Progenitor cell of endocrine pancreas (in vitro differentiated cells): ENCODE measurements at places on chromosomes 3 and 15. TPM values are rescaled to one million over a fixed set of nuclear protein-coding genes. Genes with fewer than 3 reads are reported as not detected.

Gene MOBP
- not detected in 2 replicates for total RNA-seq

- no peaks in the 10 kb centered on the region for H3K4me1 ChIP-seq
- H3K27me3 ChIP-seq, result no peaks in the 10 kb centered on the region
- H3K27ac ChIP-seq, result no peak overlapping the region
- H3K36me3 ChIP-seq, result peaks cover 3% of the 10 kb centered on the region
- no peak for DNase-seq
- no peak overlapping the region for H3K4me3 ChIP-seq
Measured at GRCh38 chr3:12828751-12829150, 12.6 kb downstream of the RPL32 start.

Gene DPH6
- total RNA-seq, result 11.4 and 23.0 TPM in 2 replicates

Gene ISLR
- not detected in 2 replicates for total RNA-seq

GRCh38 chr3:140023616-140024530, 88.9 kb downstream of the CLSTN2 start:
- H3K4me3 ChIP-seq, result no peak overlapping the region
- H3K27me3 ChIP-seq, result peaks cover 51% of the 10 kb centered on the region

GRCh38 chr3:169629895-169630294, 33.6 kb downstream of the MECOM start:
- H3K36me3 ChIP-seq, result no peaks in the 10 kb centered on the region
- H3K27me3 ChIP-seq, result no peaks in the 10 kb centered on the region
- H3K4me3 ChIP-seq, result no peak overlapping the region
- H3K27ac ChIP-seq, result no peak overlapping the region
- no peak for DNase-seq

- peaks cover 5% of the 10 kb centered on the region for H3K4me1 ChIP-seq
- no peak for DNase-seq
- no peaks in the 10 kb centered on the region for H3K36me3 ChIP-seq
- no peak overlapping the region for H3K27ac ChIP-seq
Measured at GRCh38 chr3:169948559-169949448, 17.8 kb upstream of the SEC62 start.

Gene HOMER2
- total RNA-seq, result 21.0 TPM in 2 replicates

GRCh38 chr15:39108021-39108420, 472.9 kb upstream of the THBS1 start:
- peaks cover 2% of the 10 kb centered on the region for H3K27me3 ChIP-seq
- no peaks in the 10 kb centered on the region for H3K4me1 ChIP-seq
- DNase-seq, result no peak
- H3K4me3 ChIP-seq, result no peak overlapping the region
- no peaks in the 10 kb centered on the region for H3K36me3 ChIP-seq

- peak overlapping the region; percentile 73 for H3K27ac ChIP-seq
- H3K27me3 ChIP-seq, result peaks cover 13% of the 10 kb centered on the region
- H3K4me1 ChIP-seq, result peaks cover 12% of the 10 kb centered on the region
- DNase-seq, result no peak
Measured at GRCh38 chr15:99006146-99006545, 1.4 kb downstream of the PGPEP1L start.

DNA sequence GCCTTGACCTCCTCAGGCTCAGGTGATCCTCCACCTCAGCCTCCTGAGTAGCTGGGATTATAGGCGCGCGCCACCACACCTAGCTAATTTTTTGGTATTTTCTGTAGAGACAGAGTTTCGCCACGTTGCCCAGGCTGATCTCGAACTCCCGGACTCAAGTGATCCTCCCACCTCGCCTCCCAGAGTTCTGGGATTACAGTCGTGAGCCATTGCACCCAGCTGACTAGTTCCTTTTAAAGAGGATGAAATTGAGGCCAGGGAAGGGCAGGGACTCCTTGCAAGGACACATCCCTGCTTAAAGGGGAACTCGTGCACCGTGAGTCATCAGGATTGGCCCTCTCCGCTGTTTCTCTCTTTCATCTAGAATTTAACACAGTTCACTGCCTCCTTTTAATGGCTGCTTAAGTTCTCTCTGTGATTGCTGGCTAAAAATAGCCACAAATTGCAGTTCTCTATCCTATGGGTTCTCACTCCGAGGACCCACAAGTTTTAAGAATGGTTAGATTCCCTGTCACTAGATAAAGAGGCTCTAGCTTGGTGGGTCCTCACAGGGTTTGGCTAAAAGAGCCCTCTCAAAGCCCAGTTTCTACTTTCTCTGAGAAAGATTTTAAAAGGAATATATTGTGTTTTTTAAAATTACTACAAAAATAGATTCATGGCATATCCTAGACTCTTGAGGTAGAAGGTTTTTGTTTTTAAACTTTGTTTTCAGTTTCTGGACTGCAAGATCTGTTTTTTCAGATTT, 1.4 kb downstream of the CRTAP start:
- H3K36me3 ChIP-seq, result no peaks in the 10 kb centered on the region
- DNase-seq, result no peak
- peak overlapping the region; percentile 80 for H3K4me3 ChIP-seq
- H3K27ac ChIP-seq, result no peak overlapping the region

- no peak overlapping the region for H3K4me3 ChIP-seq
- no peak for DNase-seq
- peaks cover 10% of the 10 kb centered on the region for H3K36me3 ChIP-seq
- H3K27ac ChIP-seq, result no peak overlapping the region
- H3K27me3 ChIP-seq, result no peaks in the 10 kb centered on the region
- no peaks in the 10 kb centered on the region for H3K4me1 ChIP-seq
Measured at GRCh38 chr3:8887435-8888300, 75.6 kb downstream of the RAD18 start.

- H3K27ac ChIP-seq, result peak overlapping the region; percentile 15
- H3K36me3 ChIP-seq, result no peaks in the 10 kb centered on the region
- H3K4me1 ChIP-seq, result peaks cover 4% of the 10 kb centered on the region
- H3K4me3 ChIP-seq, result no peak overlapping the region
- DNase-seq, result peak; percentile 41
Measured at GRCh38 chr3:123194552-123194951, 7.2 kb upstream of the SEC22A start.

- no peaks in the 10 kb centered on the region for H3K27me3 ChIP-seq
- peaks cover 6% of the 10 kb centered on the region for H3K36me3 ChIP-seq
- H3K27ac ChIP-seq, result no peak overlapping the region
- no peak overlapping the region for H3K4me3 ChIP-seq
Measured at GRCh38 chr3:78745847-78746246, 1022.0 kb downstream of the ROBO1 start.

Gene KLHL6
- total RNA-seq, result 0.12 TPM in 1 of 2 replicates, not detected in the other

DNA sequence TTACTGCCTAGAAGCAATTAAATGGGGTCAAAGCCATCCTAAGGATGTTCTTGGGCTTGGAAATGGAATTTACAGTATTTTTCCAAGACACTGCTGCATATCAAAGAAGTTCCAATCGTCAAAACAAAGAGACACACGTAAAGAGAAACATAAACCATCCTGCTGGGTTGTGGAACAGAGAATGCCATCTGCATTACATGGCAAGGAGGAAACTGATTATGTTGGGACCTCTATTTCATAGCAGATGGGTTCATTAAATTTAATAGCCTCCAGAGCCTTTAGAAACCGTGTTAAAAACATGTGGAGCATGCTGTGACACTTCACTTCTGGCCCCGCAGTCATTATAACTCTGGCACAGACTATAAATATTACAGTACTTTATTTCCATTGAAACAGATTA, 154.6 kb downstream of the LRTM1 start:
- no peak for DNase-seq
- no peak overlapping the region for H3K4me3 ChIP-seq
- H3K36me3 ChIP-seq, result no peaks in the 10 kb centered on the region

- DNase-seq, result no peak
- H3K36me3 ChIP-seq, result no peaks in the 10 kb centered on the region
- no peak overlapping the region for H3K27ac ChIP-seq
- H3K27me3 ChIP-seq, result no peaks in the 10 kb centered on the region
- no peak overlapping the region for H3K4me3 ChIP-seq
- H3K4me1 ChIP-seq, result peaks cover 16% of the 10 kb centered on the region
Measured at GRCh38 chr15:95887666-95888390, 442.7 kb upstream of the NR2F2 start.

DNA sequence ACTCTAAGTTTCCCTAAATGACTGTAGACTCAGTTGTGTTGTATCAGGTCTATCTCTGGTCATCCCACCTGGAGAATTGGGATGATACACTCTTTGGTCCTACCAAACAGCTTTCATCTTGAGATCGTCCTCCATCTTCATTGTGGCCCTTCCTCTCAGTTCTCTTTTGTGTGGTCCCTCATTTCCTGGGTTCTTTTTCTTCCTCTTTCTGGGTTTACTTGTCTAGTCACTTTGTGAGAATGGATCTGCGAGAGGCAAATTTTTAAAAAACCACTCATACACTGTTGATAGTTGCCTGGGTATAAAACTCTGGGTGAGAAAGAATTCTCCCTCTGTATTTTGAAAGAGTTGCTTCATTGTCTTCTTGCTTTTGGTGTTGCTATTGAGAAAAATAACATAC, 6.0 kb upstream of the AMOTL2 start:
- no peak overlapping the region for H3K4me3 ChIP-seq
- peaks cover 32% of the 10 kb centered on the region for H3K27me3 ChIP-seq
- no peak overlapping the region for H3K27ac ChIP-seq
- H3K36me3 ChIP-seq, result no peaks in the 10 kb centered on the region
- DNase-seq, result no peak

Gene PIERCE2
- 4.7 and 5.8 TPM in 2 replicates for total RNA-seq

Gene PATL2
- 0.73 TPM in 1 of 2 replicates, not detected in the other for total RNA-seq

GRCh38 chr3:58776231-58776630, 109.7 kb upstream of the FAM3D start:
- DNase-seq, result no peak
- no peaks in the 10 kb centered on the region for H3K4me1 ChIP-seq
- no peaks in the 10 kb centered on the region for H3K27me3 ChIP-seq
- H3K27ac ChIP-seq, result no peak overlapping the region
- H3K4me3 ChIP-seq, result no peak overlapping the region
- peaks cover 11% of the 10 kb centered on the region for H3K36me3 ChIP-seq

Gene LRTM1
- total RNA-seq, result not detected in 2 replicates

DNA sequence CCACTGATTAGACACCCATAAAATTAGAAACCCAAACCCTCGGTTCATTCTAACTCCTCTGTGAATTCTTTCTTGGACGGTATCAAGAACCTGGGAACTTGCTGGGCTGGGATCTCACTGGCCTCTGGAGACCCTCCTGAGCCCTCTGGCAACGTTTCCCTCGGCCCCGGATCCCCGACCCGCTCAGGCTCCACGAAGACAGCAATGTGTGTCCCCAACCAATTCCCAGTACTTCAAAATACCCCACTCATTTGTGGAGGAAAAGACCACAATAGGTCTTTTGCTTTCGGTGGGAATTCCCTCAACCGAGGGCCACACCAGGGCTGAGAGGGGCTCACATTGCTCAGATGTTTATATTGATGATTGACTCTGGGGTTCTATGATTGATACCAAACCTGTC, 117.9 kb upstream of the PRR20G start:
- DNase-seq, result no peak
- no peaks in the 10 kb centered on the region for H3K36me3 ChIP-seq
- H3K4me3 ChIP-seq, result no peak overlapping the region
- no peaks in the 10 kb centered on the region for H3K4me1 ChIP-seq
- peaks cover 19% of the 10 kb centered on the region for H3K27me3 ChIP-seq

Gene ACVR2B
- 77.6 and 83.9 TPM in 2 replicates for total RNA-seq

GRCh38 chr3:22159004-22159695, 408.1 kb upstream of the ZNF385D start:
- no peak overlapping the region for H3K4me3 ChIP-seq
- no peak overlapping the region for H3K27ac ChIP-seq
- no peaks in the 10 kb centered on the region for H3K36me3 ChIP-seq
- no peaks in the 10 kb centered on the region for H3K27me3 ChIP-seq

DNA sequence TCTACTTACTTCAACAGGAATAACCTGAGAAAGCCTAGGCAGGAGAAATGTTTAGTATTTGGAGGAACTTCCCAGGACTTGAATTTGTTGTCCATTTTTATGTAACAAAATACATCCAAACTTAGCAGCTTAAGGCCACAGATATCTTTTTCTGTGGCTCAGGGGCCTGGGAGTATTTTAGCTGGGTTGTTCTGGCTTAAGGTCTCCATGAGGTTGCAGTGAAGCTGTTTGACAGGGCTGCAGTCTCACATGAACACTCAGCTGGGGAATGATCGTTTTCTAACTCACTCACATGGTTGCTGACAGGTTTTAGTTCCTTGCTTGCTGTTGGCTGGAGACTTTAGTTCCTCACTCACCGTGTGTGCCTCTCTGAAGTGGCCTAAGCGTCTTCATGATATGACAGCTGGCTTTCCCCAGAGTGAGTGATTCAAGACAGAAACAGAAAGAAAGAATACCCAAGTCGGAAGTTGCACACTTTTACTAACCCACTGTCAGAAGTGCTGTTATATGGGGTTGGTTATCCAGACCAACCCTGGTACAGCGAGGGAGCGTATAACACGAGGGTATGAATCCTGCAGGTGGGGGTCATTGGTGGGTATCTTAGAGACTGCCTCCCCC, 229.7 kb upstream of the TBL1XR1 start:
- no peaks in the 10 kb centered on the region for H3K36me3 ChIP-seq
- DNase-seq, result no peak
- no peak overlapping the region for H3K27ac ChIP-seq
- peaks cover 24% of the 10 kb centered on the region for H3K4me1 ChIP-seq
- H3K4me3 ChIP-seq, result no peak overlapping the region

DNA sequence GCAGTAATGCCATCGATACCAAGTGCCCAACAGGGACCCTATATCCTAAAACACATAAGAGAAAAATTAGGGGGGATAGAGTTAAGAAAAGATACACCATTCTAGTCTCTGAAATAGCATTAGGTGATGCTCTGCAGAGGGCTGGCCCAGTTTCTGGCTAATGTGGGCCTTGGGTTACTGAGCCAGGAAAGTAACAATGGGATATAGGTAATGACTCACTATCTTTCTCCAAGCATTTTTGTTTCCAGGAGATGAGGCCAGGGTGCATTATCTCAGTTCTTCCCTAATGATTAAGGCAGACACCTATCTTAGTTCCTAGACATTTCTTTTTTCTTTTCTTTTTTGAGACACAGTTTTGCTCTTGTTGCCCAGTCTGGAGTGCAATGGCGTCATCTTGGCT, 50.0 kb downstream of the PRKAR2A start:
- H3K27ac ChIP-seq, result no peak overlapping the region
- H3K36me3 ChIP-seq, result peaks cover 1% of the 10 kb centered on the region
- DNase-seq, result no peak
- peaks cover 2% of the 10 kb centered on the region for H3K4me1 ChIP-seq

GRCh38 chr3:38039899-38040261, 872 bp downstream of the DLEC1 start:
- H3K27me3 ChIP-seq, result peaks cover 38% of the 10 kb centered on the region
- peak overlapping the region; percentile 73 for H3K4me3 ChIP-seq
- H3K36me3 ChIP-seq, result no peaks in the 10 kb centered on the region
- no peak overlapping the region for H3K27ac ChIP-seq
- peaks cover 4% of the 10 kb centered on the region for H3K4me1 ChIP-seq
- DNase-seq, result no peak

Gene ACKR2
- 0.60 and 0.78 TPM in 2 replicates for total RNA-seq

Gene CPN2
- not detected in 2 replicates for total RNA-seq
